Activated naive CD8-positive, alpha-beta T cell treated with anti-CD3 and anti-CD28 coated beads for 36 hours (primary cell): ENCODE measurements at places on chromosomes 3 and 15. TPM values are rescaled to one million over a fixed set of nuclear protein-coding genes. Genes with fewer than 3 reads are reported as not detected.

- no peak for DNase-seq
Observed at GRCh38 chr3:82384181-82384580, 622.7 kb upstream of the GBE1 start.

DNA sequence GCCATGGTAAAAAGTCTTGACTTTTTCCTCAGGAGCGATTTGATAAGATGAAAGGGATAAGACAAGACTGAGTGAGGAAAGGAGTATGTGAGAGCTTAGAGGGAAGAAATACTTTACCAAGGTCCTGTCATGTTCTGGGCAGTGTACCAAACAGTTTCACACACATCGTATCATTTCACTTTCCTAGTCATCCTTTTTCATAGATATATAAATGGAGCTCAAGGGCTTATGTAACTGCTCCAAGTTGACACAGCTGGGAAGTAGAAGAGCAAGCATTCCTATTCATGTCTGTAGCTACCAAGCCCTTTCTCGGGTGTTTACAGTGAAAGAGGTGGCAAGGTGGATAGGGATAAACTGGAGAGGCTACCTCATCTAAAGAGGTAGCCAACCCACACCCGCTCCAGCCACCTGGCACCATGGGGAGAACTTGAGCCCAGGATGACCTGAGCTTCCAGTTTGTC is 57.4 kb downstream of the MRPS25 start:
- no peak for DNase-seq

GRCh38 chr3:65689436-65689835 is 349.3 kb downstream of the MAGI1 start:
- no peak for DNase-seq

DNA sequence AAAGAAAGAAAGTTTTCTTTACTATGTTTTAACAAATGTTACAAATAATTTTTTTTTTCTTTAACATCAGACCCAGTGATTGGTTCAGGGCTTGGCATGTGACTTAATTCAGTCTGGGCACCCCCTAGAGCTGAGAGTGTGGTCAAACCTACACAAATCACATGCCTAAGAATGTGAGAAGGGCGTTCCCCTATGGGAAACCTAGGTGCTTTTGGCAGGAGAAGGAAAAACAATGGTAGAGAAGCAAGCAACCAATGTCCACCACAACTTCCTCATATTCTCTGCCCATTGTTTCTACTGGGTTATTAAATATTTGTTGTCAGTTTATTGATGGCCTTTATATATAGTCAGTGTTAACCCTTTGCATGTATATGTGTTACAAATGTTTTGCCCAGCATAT is 21.4 kb upstream of the PIAS1 start:
- no peak for DNase-seq

GRCh38 chr3:101803173-101803782 is 24.3 kb downstream of the NXPE3 start:
- no peak for DNase-seq

- no peak for DNase-seq
Observed at GRCh38 chr15:98694161-98694560, 45.8 kb downstream of the IGF1R start.

DNA sequence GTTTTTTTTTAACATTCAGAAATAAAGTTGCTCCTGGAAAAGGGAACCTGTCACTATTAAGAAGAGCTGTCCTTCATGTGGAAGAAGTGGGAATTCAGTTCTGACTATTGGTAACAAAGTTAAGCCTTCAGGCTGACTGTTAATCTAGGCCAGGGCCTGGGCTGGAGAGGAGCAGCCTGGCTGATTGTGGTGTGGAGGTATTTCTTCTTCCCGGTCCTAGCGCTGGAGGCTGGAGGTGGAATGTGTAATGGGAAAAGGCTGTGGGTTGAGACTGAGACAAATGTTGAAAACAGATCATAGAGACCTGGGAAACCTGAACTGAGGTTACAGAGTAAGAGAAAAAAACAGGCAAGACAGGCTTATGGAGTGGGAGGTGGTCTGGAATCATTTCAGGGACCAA is 23.8 kb upstream of the SH3BP5 start:
- DNase-seq: no peak

DNA sequence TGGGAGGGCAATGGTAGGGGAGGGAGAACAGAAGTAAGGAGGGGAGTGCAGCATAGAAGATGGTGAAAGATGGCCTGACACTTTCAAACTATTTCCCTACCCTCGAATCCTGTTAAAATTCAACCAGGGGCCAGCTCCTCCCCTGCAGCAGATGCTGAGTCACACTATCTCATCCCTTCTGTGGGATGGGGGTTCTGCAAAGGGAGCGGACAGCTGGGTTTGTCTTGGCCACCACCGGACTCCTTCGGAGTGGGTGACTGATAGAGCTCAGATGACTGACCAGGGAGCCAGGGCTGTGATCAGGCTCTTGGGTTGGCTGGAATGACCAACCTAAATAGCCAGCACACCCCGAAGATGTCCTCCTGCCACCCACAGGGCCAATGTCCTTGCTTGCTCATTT is 33.6 kb upstream of the TMCC1 start:
- DNase-seq: no peak

GRCh38 chr3:125156456-125156855 is 56.1 kb downstream of the SLC12A8 start:
- DNase-seq: no peak

GRCh38 chr3:100159331-100160153 is 45.2 kb upstream of the FILIP1L start:
- no peak for DNase-seq

DNA sequence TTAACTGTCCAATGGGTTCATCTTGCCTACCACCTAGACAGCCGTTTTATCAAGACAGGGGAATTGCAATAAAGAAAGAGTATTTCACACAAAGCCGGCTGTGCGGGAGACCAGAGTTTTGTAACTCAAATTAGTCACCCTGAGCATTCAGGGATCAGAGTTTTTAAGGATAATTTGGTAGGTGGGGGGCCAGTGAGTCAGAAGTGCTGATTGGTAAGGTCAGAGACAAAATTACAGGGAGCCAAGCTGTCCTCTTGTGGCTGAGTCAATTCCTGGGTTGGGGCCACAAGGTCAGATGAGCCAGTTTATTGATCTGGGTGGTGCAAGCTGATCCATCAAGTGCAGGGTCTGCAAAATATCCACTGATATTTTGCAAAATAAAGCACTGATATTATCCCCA is 29.9 kb upstream of the GPD1L start:
- no peak for DNase-seq

DNA sequence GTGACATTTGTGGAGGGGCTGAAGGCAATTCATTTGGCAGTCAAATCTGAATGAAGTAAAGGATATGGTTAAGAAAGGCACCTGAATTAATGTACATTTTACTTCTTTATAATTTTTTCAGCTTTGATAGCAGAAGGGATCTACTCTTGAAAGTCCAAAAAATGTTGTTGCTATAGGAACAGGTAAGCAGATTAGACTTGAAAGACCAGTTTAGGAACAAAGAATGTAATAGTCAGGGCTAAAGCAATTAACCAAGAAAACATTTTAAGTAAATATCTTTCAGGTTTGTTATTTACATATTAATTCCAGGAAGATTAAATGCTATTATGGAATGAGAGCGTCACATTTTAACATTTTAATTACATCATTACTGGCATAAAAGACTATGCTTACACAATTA is 1.1 kb downstream of the ATP13A4 start:
- no peak for DNase-seq

DNA sequence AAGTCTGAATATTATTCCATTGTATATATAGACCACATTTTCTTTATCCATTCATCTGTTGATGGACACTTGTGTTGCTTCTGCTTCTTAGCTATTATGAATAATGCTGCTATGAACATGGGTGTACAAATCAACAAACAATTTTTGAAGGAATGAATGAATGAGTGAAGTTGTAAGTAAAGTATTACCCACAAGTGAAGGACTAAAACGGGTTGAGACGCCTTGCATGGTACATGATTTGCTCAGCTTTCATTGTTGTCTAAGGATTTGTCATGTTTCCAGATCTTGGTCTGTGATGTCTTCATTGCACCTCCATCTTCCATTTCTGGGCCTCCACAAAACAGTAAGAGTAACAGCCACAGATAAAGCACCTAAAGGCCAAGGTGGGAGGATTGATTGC is 20.5 kb downstream of the IFT122 start:
- DNase-seq: no peak

- DNase-seq: no peak
Observed at GRCh38 chr15:89192136-89192535, 29.2 kb downstream of the RLBP1 start.

DNA sequence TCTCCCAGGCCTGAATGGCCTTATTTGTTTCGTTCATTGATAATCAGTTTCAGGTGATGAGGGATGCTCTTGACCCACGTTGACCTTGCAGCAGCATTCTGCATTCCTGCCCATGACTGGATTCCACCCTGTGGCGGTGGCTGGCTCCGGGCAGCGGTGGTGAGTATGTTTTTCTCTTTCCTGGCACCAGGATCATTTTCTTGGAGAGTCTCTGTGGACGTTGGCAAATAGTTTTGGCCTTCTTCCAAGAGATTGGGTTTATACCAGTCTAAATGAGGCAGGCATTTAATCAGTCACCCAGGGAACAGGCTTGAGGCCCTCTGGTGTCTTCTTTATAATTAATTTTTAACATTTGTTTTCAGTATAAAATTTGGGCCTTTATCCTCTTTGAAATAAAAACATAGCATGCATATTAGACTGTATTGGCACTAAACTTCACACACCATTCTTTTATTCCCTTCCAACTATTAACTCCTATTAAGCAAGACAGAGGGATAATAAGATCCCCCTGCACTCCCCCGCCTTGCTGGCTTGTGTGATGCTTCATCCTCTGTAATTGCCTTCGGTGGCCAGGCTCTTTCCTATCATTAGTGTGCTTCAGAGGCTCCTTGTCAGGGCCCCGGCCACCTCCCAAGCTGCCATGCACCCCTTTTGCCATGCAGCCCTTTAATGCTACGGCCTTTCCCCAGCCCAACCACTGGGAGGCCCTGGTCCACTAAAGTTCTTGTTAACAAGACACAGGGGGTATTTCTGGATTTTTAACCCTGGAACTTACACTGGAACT is 176.2 kb upstream of the TOPAZ1 start:
- no peak for DNase-seq

DNA sequence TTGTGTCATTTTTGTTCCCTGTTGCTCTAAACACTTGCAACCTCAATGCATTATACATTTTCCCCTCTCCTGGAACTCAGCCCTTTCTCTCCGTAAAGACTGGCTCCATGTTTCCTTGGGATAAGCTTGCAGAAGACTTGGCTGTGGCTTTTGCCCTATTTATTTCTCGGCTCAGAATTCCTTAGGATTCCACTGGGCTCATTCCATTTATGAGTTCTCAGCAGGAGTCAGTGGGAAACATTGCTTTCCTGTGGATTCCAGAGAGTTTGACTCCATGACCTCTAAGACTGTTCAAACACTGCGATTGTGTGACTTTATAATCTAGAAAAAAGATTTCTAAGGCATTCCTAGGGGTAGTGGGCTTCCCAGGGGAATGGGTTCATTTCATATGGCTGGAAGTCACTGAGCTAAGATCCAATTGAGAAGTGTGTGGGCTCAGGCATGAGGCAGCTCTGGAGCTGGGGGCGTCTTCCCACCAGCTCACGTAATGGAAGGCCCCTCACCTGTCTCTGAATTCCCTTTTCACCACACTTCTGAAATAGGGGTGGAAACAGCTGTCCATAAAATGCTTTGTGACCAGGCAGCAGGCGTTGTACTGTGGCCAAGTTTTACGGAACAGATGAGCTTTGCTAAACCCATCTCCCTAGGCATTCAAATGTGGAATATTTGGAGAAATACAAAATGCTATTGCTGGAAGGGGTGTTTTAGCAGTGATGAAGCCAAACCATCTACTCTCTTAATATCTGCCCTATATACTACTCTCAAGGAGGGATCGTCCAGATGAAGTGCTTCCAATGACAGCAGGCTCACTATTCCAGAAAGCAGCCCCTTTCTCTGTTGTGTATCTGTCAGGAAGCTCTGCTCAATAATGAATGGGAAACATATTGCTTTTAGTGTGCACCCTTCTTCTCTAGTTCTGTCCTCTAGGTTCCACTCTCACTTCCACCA is 91.8 kb upstream of the BCL6 start:
- DNase-seq: no peak

DNA sequence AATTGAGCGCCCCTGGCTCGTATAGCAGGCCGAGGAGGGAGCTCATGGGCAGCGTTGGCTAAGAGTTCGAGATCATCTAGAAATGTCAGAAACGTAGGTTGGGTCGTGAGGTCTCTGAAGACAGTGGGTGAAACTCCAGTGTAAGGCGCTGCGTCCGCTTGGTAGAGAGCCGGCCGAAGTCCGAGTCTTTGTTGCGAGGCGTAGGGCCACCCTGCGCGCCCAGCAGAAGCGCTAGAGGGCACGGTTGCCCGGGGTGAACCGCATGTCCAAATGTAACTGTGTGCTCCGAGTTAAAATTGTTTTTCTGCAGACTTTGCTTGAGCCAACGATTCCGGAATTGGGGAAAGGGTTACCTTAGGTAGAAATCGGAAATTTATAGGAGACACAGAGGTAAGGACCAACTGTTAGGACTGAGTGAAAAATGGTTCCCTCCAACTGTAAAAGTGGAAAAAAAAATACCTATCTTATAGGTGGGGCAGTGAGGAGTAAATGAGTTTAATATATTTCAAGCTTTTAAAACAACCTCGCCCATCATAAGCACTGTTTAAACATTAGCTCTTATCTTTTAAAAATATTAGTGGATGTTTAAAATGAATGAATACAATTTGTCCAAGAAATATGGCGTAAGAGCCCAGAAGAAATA is 993 bp upstream of the SIAH2 start:
- peak; percentile 49 for DNase-seq

GRCh38 chr3:140384876-140385275 is 293.0 kb upstream of the TRIM42 start:
- no peak for DNase-seq

DNA sequence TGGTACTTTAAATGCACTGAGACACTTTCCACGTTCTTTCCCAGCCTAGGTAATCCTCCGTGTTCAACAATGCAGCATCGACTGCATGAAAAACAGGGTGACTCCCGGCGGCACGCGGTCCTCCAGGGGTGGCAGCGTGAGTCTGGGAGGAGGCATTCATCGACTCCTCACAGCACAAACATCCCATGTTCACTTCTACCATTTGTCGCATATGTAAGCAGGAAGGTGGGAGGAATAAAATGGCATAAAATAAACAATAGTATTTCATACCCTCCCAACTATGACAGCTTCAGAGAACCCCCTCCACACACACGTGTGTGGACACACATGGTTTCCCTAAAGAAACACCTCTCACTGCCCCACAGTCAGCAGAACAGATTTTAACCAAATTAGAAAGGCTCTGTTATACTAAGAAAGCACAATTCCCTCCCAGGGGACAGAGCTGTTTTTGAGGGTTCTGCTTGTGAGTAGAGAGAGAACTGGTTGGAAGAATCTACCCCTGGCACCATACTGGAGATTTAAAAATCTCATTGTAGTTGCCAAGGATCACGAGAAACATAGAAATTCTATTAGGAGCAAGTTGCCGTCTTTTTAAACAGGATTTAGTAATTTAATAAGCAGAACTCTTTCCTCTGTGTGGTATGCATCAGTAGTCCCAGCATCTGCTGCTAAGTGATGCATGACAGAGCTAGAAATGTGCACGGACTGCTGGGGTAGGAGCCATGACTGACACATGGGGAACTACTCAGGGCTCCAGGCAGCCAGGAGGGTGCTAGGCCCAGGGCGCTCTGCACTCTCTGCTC is 6.0 kb downstream of the FAM43A start:
- DNase-seq: no peak

The GADL1 gene
- not detected for total RNA-seq

The MTFMT gene
- total RNA-seq: 28.3 TPM

The ISY1 gene
- 80.1 TPM for total RNA-seq

The LMAN1L gene
- total RNA-seq: 0.33 TPM

The AHSG gene
- total RNA-seq: not detected

The SYNPR gene
- total RNA-seq: not detected
